GM12878 (cell line): ENCODE measurements at places on chromosomes 13 and 19. TPM values are rescaled to one million over a fixed set of nuclear protein-coding genes. Genes with fewer than 3 reads are reported as not detected.

DNA sequence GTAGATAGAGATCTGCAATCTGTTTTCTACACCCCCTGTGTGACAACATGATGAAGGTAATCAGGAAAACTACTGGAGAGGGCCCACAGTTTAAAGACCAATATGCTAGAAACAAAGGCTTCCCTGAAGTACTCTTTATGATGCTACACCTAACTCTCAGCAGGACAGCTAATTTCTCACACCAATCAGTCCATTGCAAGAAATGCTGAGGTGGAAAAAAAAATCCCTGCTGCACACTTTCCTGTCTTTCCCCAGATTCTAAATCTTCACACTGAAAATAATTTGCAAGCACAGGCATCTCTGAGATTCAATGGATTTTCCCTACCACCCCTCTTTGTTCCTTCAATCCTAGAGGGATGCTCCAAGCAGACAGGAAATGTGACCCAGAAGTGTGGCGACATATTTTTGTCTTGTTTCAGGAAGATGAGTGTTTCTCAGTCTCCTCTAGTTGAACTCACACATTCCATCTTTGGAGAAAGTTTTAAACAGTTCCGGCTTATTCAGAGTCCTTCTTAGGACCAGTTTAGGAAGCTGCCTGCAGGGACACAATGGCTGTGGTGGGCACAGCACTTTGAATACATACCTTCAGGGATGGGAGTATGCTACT is 671.6 kb downstream of the DIAPH3 start:
- H3K4me3 ChIP-seq: no peak overlapping the region
- no peaks in the 10 kb centered on the region for H3K4me1 ChIP-seq
- no peak overlapping the region for H3K27ac ChIP-seq
- no peak for DNase-seq
- H3K27me3 ChIP-seq: no peaks in the 10 kb centered on the region

- no peak overlapping the region for H3K4me3 ChIP-seq
- peaks cover 2% of the 10 kb centered on the region; the same call in 1 of the 2 replicates for H3K27me3 ChIP-seq
- no peak overlapping the region for H3K27ac ChIP-seq
- H3K36me3 ChIP-seq: no peaks in the 10 kb centered on the region
- no peak for DNase-seq
Observed at GRCh38 chr19:48750771-48751504, 1.5 kb downstream of the FUT1 start.

DNA sequence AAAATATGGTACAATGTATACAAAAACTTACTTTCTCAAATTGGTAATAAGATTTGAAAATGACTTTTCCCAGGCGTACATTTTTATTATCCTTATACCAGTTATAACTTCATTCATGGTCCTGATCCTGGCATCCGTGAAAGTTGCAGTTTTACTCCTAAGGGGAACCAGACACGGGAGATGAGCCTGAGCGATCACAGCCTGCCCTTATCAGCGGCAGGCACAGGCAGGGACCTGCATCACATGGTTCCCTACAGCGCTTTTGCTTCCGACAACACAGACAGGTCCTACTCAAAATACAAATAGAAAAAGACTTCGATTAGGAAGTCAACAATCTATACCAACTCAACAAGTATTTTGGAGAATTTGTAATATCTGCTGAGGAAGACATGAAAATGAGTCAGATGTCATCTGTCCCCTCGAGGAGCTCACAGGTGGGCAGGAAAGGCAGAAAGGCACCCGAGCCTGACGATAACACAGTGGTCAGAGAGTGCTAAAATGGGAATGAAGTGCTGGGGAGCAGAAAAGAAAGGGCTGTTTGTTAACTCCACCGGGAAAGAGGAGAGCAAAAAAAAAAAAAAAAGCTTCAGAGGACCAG is 93.4 kb downstream of the ABCC4 start:
- peak overlapping the region; percentile 59 for H3K27ac ChIP-seq
- no peaks in the 10 kb centered on the region for H3K27me3 ChIP-seq
- peaks cover 8% of the 10 kb centered on the region for H3K4me1 ChIP-seq

GRCh38 chr19:44998025-44998424 is 3.2 kb upstream of the RELB start:
- no peak overlapping the region for H3K4me3 ChIP-seq
- no peaks in the 10 kb centered on the region for H3K27me3 ChIP-seq
- H3K36me3 ChIP-seq: no peaks in the 10 kb centered on the region; the same call in 1 of the 2 replicates
- no peak overlapping the region for H3K27ac ChIP-seq

- H3K4me3 ChIP-seq: no peak overlapping the region
- no peak for DNase-seq
- no peak overlapping the region for H3K27ac ChIP-seq
- H3K27me3 ChIP-seq: no peaks in the 10 kb centered on the region
- peaks cover 9% of the 10 kb centered on the region for H3K4me1 ChIP-seq
- H3K36me3 ChIP-seq: peaks cover 26% of the 10 kb centered on the region; the same call in 1 of the 2 replicates
Observed at GRCh38 chr13:112824429-112824828, 134.6 kb downstream of the ATP11A start.

CYP2A6 gene
- total RNA-seq: 0.58 and 0.97 TPM in 2 replicates

GRCh38 chr19:35903550-35904179 is 1.3 kb downstream of the HCST start:
- DNase-seq: peak; percentile 84
- peak overlapping the region; percentile 96 for H3K4me3 ChIP-seq
- no peaks in the 10 kb centered on the region for H3K36me3 ChIP-seq

CBY2 gene
- total RNA-seq: 0.53 and 0.64 TPM in 2 replicates

PABPC3 gene
- total RNA-seq: 0.28 and 0.35 TPM in 2 replicates

GRCh38 chr13:73922493-73923393 is 211.5 kb downstream of the KLF12 start:
- no peaks in the 10 kb centered on the region for H3K36me3 ChIP-seq
- H3K27ac ChIP-seq: no peak overlapping the region
- H3K27me3 ChIP-seq: no peaks in the 10 kb centered on the region
- peaks cover 8% of the 10 kb centered on the region for H3K4me1 ChIP-seq
- no peak overlapping the region for H3K4me3 ChIP-seq

DNA sequence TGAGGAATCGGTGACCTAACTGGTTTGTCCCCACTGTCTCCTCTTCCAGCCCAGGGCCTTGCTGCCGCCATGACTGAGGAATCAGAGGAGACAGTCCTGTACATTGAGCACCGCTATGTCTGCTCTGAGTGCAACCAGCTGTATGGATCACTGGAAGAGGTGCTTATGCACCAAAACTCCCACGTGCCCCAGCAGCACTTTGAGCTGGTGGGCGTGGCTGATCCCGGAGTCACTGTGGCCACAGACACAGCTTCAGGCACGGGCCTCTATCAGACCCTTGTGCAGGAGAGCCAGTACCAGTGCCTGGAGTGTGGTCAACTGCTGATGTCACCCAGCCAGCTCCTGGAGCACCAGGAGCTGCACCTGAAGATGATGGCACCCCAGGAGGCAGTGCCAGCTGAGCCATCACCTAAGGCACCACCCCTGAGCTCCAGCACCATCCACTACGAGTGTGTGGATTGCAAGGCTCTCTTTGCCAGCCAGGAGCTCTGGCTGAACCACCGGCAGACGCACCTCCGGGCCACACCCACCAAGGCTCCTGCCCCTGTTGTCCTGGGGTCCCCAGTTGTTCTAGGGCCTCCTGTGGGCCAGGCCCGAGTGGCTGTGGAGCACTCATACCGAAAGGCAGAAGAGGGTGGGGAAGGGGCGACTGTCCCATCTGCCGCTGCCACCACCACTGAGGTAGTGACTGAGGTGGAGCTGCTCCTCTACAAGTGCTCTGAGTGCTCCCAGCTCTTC is 2.7 kb downstream of the ZNF574 start:
- no peak for DNase-seq
- peaks cover 18% of the 10 kb centered on the region; the same call in 1 of the 2 replicates for H3K36me3 ChIP-seq
- H3K27me3 ChIP-seq: no peaks in the 10 kb centered on the region
- no peak overlapping the region for H3K4me3 ChIP-seq
- H3K4me1 ChIP-seq: peaks cover 16% of the 10 kb centered on the region
- no peak overlapping the region for H3K27ac ChIP-seq

ZNF132 gene
- total RNA-seq: 2.7 and 3.4 TPM in 2 replicates

IGFL1 gene
- total RNA-seq: not detected in 2 replicates

DNA sequence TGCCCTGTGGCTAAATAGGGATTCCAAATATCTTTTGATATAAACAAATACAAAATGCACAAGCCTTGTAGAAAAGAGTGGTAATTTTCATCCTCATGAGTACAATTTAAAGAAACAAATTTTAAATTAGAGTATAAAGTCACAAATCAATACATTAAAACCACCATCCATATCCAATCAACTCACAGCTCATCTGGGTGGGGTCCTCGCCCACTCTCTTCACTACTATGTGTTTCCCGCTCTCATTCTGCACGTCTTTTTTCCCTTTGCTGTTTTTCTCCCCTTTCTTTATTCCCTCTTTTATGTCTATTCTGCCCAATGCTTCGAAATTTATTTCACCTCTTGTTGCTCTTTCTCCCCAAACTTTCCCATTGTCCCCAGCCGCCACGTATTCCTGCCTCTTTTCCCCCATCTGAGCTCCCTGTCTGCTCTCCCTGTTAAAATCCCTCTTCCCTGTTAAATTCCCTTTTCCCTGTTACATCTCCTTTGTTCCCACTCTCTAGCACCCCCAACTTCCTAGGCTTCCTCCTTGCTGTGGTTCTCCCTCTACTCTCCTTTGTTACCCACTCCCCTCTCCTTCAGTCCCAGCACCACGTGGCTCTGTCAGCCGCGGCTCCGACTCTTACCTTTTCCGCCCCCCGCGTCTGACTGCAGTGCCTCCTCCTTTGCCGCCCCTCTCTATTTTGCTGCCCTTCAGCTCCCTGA is 1.3 kb downstream of the ZNF616 start:
- no peaks in the 10 kb centered on the region for H3K27me3 ChIP-seq
- peak overlapping the region; percentile 84 for H3K27ac ChIP-seq
- H3K36me3 ChIP-seq: no peaks in the 10 kb centered on the region

N4BP2L1 gene
- total RNA-seq: 11.2 and 12.0 TPM in 2 replicates

DNA sequence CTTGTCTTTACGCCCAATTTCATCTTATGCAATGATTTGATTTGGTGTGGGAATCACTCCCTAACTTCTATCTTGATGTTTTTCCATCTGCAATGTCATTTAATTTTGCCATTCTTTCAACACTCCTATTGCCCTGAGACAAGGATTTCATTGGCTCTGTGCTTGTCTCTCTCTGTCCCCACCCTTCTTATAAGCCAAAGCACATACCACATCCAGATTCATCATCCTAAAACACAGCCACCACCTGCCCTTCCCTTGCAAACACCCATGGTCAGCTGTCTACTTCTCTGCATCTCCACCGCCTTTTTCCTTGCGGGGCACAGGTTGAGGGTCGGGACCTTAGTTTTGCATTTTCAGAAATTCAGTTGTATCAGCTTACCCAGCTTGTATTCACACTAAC is 225.8 kb upstream of the SOX21 start:
- H3K27me3 ChIP-seq: no peaks in the 10 kb centered on the region
- no peak overlapping the region for H3K4me3 ChIP-seq
- H3K4me1 ChIP-seq: no peaks in the 10 kb centered on the region
- no peaks in the 10 kb centered on the region for H3K36me3 ChIP-seq
- no peak for DNase-seq

DNA sequence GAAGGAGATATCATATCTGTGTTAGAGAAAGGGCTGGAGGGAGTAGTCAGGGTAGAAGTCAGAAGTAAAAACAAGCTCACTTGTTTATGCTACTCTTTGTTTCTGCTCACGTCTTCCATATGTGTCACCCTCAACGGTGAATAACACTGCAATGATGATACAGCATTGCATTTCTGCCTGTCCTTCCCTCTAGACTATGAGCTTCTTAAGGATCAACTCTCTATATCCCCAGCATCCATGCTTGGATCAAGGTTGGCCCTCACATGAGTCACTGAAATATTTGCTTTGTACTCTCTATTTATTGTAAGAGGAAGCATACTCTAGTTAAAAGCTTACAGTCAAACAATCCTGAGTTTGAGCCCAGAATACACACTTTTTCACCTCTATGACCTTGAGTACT is 406.0 kb downstream of the RFC3 start:
- H3K27me3 ChIP-seq: no peaks in the 10 kb centered on the region
- H3K4me3 ChIP-seq: no peak overlapping the region
- no peak overlapping the region for H3K27ac ChIP-seq
- H3K4me1 ChIP-seq: no peaks in the 10 kb centered on the region
- DNase-seq: no peak

DNA sequence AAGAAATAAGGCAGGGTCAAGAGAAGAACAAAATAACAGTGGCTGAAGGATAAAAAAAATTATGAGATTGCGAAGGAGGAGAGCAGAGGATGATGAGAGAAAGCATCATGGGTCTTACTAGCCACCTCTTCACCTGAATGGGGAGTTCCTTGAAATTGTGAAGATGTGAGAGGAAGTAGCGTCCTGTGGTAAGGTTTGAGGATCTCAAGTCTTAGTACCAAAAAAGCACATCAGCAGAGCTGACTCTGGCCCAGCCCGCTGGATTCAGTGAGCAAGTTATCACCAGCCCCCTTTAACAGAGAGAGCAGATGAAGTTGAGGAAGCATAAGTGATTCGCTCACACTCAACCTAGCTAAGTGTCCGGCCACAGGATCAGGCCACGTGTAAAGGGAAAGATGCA is 61.8 kb downstream of the RXFP2 start:
- no peak overlapping the region for H3K4me3 ChIP-seq
- no peak for DNase-seq
- H3K27me3 ChIP-seq: no peaks in the 10 kb centered on the region
- no peak overlapping the region for H3K27ac ChIP-seq
- no peaks in the 10 kb centered on the region for H3K4me1 ChIP-seq

ZNF677 gene
- not detected in 2 replicates for total RNA-seq

FAM124A gene
- total RNA-seq: not detected in 2 replicates

DNA sequence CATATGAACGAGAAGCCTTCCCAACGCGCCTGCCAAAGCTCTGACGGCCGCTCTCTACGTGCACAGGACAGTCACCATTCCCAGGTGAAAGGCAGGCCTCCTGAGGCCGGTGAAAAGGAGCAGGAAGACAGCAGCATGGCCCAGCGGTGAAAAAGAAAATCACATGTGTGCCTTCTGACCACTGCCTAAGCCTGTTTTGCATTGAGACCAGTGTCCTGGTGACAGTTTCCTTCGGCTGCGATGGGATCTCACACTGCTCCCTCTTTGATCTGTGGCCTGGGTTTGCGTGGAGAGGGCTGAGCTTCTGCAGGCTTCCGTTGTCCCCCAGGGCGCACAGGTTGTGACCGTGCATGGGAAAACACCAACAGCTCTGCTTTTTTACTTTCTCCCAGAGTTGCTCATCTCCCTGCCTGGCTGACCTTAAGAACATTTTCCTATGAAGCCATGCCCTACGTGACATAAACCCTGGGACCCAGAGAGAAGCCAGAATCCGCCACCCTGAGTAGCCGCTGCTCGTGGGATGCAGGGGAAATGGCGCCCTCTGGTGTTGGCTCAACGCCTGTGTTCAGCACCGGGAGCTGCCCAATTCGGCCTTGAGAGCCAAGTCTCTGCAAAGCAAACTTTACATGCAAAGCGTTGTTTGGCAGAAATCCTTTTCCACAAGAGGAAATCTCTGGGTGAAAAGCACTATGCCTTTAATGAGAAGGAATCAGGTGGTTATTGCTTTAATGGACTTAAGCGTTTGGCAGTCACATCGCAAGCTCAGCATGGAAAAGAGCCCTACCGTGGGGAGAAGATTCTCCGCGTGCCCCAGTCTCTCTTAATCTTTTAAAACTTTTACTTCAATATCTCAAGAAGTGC is 112.2 kb upstream of the GPR12 start:
- no peak overlapping the region for H3K4me3 ChIP-seq
- DNase-seq: no peak
- no peaks in the 10 kb centered on the region for H3K4me1 ChIP-seq
